ENCODE measurements at places on chromosomes 3 and 15. TPM values are rescaled to one million over a fixed set of nuclear protein-coding genes. Genes with fewer than 3 reads are reported as not detected.

- H3K27ac ChIP-seq, result peak overlapping the region; percentile 61
- peak overlapping the region; percentile 40 for H3K4me3 ChIP-seq
- H3K27me3 ChIP-seq, result no peaks in the 10 kb centered on the region
- no peaks in the 10 kb centered on the region for H3K36me3 ChIP-seq
- peaks cover 4% of the 10 kb centered on the region for H3K4me1 ChIP-seq
These were observed 27.4 kb upstream of the HDAC11 start for GRCh38 chr3:13452490-13453335.

GRCh38 chr15:71434774-71435173 lies 319.5 kb downstream of the THSD4 start:
- no peak overlapping the region for H3K4me3 ChIP-seq
- H3K36me3 ChIP-seq, result no peaks in the 10 kb centered on the region
- H3K27me3 ChIP-seq, result no peaks in the 10 kb centered on the region
- H3K4me1 ChIP-seq, result no peaks in the 10 kb centered on the region

- H3K4me1 ChIP-seq, result peaks cover 11% of the 10 kb centered on the region
- no peak overlapping the region for H3K4me3 ChIP-seq
- DNase-seq, result no peak
- H3K27me3 ChIP-seq, result no peaks in the 10 kb centered on the region
- H3K27ac ChIP-seq, result no peak overlapping the region
- H3K36me3 ChIP-seq, result no peaks in the 10 kb centered on the region
These were observed 21.7 kb downstream of the GTF2E1 start for GRCh38 chr3:120764206-120764605.

Gene BRK1
- total RNA-seq, result 25.3 TPM

- peak overlapping the region; percentile 54 for H3K27ac ChIP-seq
- no peak overlapping the region for H3K4me3 ChIP-seq
- DNase-seq, result no peak
- no peaks in the 10 kb centered on the region for H3K27me3 ChIP-seq
- peaks cover 33% of the 10 kb centered on the region for H3K4me1 ChIP-seq
These were observed 4.3 kb downstream of the TBC1D2B start for GRCh38 chr15:78073046-78073787.

- H3K27ac ChIP-seq, result no peak overlapping the region
- H3K4me1 ChIP-seq, result peaks cover 39% of the 10 kb centered on the region
- no peaks in the 10 kb centered on the region for H3K27me3 ChIP-seq
- no peak overlapping the region for H3K4me3 ChIP-seq
- no peak for DNase-seq
- no peaks in the 10 kb centered on the region for H3K36me3 ChIP-seq
These were observed 83.8 kb upstream of the PPIB start for GRCh38 chr15:64246364-64247189.

DNA sequence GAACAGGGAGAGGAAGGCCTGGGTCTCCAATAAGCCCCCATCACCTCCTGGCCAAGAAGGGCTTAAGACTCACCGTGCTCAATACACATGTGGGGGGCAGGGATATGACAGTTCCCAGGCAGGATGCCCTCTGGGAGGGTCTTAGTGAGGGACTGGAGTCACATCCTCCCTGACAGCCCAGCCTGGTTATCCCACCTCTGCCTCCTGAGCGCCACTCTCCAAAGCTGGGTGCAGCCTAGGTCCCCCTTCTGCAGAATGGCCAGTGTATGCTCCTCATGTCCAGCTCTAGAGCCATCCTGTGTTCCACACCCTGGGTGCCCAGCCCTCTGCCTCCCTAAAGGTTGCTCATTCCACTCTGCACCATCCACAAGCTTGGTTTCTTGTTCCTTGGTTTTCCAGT lies 1.2 kb upstream of the SHISA5 start:
- peaks cover 7% of the 10 kb centered on the region for H3K4me1 ChIP-seq
- H3K27ac ChIP-seq, result no peak overlapping the region
- H3K4me3 ChIP-seq, result no peak overlapping the region
- no peaks in the 10 kb centered on the region for H3K27me3 ChIP-seq
- DNase-seq, result no peak

DNA sequence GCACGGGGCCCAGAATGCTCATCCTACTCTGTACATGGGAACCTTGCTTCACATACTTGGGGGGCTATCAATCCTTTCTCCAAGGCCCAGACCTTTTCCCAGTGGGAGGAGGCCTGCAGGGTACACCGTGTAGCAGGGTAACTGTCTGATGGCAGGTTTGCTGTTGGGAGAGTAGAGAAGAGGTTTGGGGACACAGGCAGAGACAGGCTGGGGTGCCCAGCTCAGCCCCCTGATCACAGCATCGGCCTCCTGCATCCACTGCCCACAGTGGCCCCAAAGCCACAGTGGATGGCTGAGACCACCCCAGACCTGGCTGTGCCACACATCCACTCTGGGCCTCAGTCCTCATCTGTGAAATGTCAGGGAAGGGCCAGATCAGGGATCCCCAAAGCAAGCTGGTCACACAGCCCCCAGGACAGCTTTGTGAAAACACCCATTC lies 5.6 kb downstream of the CHRNA3 start:
- no peaks in the 10 kb centered on the region for H3K4me1 ChIP-seq
- no peaks in the 10 kb centered on the region for H3K36me3 ChIP-seq
- no peak overlapping the region for H3K27ac ChIP-seq
- DNase-seq, result no peak
- H3K27me3 ChIP-seq, result no peaks in the 10 kb centered on the region

Measured in pancreas (tissue), 10 donors.